Muscle of back (tissue), 13 donors: ENCODE measurements at places on chromosomes 6 and 20. TPM values are rescaled to one million over a fixed set of nuclear protein-coding genes. Genes with fewer than 3 reads are reported as not detected.

Gene CDH4
- 1.6 TPM for polyA plus RNA-seq

Gene CFB
- polyA plus RNA-seq: 1.6 TPM

GRCh38 chr6:137191236-137191635 is 17.8 kb upstream of the IL22RA2 start:
- no peak for DNase-seq

DNA sequence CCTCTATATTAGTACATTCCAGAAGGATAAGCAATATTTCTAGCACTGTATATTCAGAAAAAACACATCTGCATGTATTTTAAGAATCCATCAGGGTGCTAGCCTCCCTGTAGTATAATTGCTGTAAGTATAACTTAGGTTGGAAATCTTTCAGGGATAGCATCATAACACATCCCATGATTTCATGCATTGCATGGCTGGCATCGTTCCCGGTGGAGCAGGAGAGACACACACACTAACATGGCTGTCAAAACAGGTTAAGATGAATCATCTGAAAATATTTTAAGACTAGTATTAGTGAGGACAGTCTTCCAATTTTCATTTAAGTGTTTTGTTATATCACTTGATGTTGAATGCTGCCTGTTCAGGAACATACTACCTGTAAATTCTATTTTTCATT is 32.1 kb upstream of the CENPW start:
- DNase-seq: peak; percentile 91

DNA sequence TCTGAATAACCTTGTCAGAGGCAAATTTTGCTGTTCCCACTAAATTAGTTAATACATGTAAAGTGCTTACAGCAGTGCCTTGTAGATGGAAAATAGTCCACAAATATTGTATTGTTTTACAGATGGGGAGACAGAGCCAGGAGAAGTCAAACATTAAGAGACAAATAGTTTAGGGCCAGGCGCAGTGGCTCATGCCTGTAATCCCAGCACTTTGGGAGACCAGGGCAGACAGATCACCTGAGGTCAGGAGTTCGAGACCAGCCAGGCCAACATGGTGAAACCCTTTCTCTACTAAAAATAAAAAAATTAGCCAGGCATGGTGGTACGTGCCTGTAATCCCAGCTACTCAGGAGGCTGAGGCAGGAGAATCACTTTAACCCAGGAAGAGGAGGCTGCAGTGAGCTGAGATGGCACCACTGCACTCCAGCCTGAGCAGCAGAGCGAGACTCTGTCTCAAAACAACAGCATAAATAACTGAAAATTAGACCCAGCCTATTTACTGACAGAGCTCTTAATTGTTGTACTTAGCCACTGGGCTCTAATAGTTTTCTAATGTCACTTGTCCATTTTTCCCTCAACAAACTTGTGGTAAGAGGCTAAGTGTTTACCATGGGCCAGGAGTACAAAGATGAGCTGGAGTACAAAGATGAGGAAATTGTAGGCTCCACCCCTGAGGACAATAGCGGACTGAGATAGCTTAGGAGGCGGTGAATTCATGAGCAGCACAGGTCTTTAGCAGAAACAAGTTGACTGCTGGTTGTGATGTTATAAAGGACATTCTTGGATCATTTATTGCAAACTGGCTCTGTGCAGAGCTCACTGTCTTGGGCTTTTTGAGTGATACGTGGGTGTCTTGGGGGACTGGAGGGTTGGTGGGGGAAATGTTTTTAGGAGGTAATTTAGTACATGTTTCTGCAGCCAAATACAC is 6.4 kb downstream of the ZSWIM3 start:
- no peak for DNase-seq

DNA sequence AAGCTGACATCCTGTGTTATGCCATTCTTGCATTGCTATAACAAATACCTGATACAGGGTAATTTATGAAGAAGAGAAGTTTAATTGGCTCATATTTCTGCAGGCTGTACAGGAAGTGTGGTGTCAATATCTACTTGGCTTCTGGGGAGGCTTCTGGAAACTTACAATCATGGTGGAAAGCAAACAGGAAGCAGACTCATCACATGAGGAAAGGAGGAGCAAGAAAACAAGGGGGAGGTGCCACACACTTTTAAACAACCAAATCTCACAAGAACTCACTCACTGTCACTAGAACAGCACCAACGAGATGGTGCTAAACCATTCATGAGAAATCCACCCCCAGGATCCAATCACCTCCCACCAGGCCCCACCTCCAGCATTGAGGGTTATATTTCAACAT is 143.1 kb upstream of the GGTLC1 start:
- DNase-seq: no peak
